ENCODE measurements at places on chromosomes 3 and 15.

DNA sequence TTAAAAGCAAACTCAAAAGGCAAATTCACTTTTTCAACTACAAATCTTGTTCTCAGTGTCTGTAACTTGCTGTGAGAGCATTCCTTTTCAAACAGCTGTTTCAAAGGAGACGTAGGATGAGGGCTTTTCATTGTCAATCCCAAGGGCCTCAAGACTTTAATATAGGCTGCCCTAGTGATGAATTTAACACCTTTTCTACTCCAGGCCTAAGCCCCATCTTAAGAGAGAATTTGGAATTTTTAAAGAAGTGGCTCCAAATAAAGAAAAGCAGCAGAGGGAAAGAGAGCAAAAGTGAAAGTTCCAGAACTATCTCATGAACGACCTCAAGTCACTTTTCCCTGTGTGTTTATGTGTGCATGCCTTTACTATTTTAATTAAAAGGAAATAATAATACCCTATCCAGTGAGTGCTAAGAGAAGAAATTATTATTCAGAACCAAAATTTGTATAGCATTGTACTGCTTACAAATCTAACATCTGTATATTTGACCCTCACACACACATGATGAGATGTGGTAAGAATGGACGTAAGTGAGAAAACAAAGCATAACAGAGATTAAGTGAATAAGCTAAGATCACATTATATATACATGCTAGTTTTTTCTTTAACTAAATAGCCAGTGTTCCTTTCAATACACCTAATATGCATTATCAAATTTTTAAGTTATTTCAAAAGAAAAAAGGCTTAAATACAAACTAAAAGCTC, 196.4 kb downstream of the VGLL3 start:
- no peak for DNase-seq

- no peak for DNase-seq
Measured at GRCh38 chr3:120841264-120841663, 66.7 kb upstream of the STXBP5L start.

DNA sequence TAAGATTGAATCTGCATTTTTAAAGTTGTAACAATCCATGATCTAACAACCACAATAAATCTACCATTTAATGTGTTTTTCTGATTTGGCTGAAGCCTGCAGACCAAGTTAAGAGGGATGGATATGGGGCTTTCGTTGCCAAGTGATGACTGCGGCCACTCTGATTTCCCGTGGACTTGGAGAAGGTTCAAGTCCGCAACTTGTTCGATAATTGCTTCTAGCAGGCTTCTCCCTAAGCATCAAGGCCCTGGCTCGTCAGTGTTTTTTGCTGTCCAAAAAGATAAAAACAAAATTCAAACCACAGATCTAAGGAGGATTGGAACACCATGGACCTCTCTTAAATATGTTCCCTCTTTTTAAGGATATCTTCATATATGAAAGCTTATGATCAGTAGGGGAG, 256.6 kb downstream of the CNTN3 start:
- DNase-seq = no peak

- no peak for DNase-seq
Measured at GRCh38 chr15:63380151-63380807, 1.4 kb downstream of the CA12 start.

DNA sequence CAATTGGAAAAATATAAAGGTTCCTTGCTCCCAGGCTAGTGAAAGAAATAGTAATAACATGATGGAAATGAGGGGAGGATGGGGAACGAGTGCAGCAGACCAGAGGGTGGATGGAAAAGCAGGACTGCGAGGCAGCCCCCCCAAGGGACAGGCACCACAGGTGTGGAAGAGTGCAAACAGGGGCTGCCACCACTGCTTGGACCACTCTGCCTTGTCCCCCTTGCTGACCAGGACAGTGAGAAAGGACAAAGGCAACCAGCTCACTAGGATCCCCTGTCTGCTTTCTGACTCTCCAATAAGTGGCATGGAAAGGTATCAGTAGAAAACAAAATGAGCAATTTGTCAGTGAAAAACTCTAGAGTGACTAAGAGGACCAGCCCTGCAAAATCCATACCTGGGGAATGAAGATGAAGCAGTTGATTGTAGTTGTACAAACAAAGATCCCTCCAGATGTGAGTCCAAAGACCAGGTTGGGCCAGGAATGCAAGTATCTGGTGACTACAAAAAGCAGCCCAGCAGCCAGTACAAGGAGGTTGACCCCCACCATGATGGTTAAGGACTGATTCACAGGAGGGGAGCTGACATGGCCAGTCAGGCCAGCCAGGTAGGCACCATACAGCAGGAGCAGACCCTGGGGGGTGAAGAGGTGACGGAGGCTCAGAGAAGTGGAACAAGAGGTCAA, 86.6 kb upstream of the GSK3B start:
- no peak for DNase-seq

DNA sequence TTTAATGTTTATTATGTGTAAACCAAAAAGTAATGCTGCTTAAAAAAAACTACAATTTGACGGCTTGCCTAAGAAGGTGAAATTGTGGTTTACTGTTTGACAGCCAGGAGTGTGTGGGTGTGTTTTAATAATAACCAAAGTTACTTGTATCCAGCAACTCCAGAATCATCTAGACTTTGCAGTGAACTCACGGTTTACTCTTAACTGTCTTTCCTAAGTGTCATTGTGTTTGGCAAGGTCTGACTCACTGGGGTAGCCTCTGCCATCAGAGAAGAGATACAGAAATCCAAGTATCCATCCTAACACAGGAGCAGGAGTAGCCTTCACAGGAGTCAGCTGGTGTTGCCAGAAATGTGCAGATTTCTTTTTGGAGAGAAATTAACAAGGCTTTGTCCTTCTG, 151.1 kb downstream of the CTNNB1 start:
- no peak for DNase-seq

GRCh38 chr3:168161696-168162095, 66.0 kb upstream of the GOLIM4 start:
- no peak for DNase-seq

DNA sequence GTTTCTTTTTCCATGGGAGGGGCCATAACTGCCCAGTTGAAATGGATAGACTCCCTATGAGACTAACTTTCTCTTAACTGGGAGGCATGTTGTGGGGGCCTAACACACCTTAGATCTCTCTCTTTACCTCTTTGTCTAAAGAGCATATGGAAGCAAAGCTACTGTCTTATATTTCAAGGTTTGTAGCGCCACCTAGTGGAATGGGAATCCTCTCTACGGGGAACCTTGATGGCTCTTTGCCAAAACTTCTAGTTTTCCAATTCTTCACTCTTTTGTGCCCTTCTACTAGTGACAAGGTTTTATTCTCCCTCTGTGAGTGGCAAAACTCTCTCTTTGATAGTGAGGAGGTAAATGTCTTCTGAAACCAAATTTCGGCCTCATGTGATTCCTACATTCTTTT, 1030.4 kb upstream of the CADM2 start:
- DNase-seq = no peak

DNA sequence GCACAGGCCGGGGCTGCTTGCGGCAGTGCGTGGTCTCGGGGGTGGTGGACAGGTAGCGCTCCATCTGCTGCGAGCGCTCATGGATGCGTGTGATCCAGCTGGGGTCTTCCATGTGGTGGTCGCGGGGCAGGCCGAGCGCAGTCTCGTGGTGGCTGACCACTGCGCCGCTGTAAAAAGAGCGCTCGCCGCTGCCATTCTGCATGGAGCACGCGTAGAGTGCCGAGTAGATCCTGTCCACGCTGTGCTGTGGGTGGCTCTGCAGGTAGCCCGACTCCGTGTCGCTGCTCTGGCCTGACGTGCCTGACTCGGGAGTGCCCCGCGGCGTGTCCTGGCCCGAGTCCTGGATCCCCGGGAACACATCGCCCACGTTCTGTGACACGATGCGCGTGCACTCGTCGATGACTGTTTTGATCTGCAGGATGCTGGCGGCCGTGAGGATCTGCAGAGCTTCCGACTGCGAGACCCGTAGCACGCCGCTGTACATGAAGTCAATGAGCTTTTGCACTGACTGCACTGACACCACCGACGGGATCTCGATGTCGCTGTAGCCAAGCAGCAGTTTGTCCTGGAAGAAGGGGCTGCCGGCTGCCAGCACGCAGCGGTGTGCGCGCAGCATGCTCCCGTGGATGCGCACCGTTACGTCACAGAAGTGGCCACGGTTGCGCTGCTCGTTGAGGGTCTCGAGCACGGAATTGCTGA, 57.4 kb downstream of the TIGIT start:
- DNase-seq = no peak

- no peak for DNase-seq
Measured at GRCh38 chr3:61078048-61078752, 173.1 kb downstream of the FHIT start.

GRCh38 chr3:54642147-54642546, 285.7 kb downstream of the LRTM1 start:
- DNase-seq = no peak

- no peak for DNase-seq
Measured at GRCh38 chr15:65885668-65886218, 16.5 kb downstream of the RAB11A start.

- no peak for DNase-seq
Measured at GRCh38 chr3:15341030-15341726, 8.8 kb upstream of the SH3BP5 start.

- no peak for DNase-seq
Measured at GRCh38 chr3:124469555-124469954, 260.7 kb upstream of the UMPS start.

DNA sequence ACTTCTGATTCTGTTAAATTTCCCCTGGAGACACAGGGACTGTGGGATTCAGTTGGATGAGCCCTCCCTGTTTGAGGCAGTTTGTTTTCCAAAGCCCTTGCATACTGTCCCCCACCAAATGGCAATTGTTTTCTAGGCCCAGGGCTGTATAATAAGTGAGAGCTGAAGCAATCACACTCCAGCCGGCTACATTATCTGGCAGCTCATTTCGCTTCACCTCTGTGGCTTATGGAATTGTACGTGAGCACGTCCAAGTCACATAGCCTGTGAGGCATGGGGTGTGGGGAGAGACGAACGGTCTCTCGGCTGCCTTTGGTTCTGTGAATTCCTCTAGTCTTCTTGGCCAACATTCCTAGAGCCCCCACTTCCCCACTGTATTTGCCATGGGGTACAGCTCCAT, 10.7 kb downstream of the RBP2 start:
- no peak for DNase-seq

DNA sequence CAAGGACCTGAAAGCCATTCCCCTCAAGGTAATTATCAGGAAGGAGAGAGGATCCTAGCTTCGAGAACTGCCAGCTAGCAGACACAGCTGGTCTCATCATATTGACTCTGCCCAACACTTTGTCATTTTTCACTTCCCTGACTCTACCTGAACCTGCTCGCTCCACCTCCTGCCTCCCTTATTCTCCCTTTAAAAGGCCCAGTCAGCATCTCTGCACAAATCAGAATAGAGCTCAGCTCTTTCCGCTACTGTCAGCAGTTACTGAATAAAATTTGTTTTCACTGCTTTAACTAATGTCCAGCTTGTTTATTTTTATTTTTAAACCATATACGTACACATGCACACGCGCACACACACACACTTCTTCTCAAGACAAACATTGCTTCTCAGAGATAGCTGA, 57.2 kb upstream of the MCF2L2 start:
- DNase-seq = no peak

- DNase-seq = no peak
Measured at GRCh38 chr15:71639471-71639870, 170.9 kb upstream of the NR2E3 start.

DNA sequence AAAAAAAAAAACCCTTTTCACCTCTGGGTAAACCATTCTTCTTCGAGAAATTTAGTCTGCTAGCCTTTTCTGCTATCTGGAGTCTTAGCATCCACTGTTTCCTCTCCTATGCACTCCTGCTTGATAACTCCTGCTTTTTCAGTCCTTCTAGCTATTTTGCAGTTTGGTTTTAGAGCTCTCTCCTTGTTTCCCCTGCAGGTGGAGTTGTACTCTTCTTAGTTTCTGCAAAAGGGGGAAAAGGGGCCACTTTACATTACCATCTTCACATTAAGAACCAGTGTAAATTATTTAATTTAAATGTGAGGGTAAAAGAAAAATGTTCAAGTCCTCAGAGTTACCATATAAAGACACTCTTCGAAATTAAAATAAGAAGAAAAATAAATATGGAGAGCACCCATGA, 23.6 kb upstream of the MYLK start:
- no peak for DNase-seq

DNA sequence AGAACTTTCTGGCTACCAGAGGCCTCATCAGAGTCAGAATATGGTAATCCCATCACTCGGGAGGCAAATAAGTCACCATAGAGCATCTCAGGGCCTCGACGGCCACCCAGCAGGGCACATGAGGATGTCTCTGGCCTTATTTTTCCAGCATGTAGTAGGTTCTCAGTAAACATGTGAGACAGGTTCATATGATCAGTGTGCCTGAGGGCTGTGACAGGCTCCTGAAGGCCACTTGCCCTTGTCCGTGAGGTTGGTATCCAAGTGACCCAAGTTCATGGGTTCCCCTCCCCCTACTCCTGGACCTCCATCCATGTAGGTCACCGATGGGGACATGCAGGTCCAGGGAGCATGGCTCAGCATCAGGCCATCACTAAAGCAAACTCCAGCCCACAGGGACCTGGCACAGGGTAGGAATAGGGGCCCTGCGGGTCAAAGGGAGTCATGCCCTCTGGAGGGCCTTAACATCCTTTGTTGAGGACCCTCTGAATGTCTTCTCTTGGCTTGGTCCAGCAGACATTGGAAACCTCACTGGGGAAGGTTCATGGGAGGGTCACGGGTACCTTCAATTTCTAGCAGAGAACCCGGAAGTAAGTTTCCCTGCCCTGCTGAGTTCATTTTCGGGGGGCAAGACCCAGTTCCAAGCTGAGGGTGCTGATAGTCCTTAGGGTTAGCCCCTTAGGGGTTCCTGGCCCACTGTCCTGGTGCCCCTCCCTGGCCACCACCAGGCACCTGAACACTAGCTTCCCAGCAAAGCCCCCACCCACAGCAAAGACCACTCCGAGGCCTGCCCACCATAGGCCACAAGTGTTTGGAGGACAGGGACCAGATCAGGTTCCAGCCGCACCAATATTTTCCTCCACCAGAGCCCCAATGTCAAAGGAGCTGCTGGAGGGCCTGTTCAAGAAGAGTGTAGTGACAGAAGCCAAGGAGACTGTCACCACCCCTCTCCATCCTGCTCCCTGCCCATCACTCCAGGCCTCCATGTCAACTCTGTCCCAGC, 61.1 kb downstream of the ZNF445 start:
- no peak for DNase-seq

- DNase-seq = peak; percentile 33
Measured at GRCh38 chr15:58568157-58568571, 136.4 kb downstream of the LIPC start.

GRCh38 chr3:51083490-51083889, 301.6 kb upstream of the MANF start:
- no peak for DNase-seq
